ENCODE measurements at places on chromosomes 12 and 14.

DNA sequence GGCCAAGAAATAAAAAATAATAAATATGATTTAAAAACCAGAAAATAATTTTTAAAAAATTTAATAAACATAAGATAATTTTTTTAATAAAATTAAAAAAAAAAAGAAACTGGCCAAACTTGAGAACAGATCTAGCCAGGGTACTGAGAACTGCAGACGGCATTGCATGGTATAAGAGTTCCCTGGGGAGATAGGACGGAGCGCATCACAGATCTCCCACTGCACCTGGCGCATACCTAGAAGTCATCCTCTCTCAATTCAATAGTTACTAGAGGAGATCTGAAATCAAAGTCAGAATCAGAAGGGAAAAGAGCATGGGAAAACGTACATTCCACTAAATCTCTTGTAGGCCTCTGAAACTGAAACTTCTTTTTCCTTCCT lies 58.9 kb upstream of the BCL2L14 start:
- DNase-seq, result no peak

- no peak for DNase-seq
These were observed 10.3 kb downstream of the KRT85 start for GRCh38 chr12:52356762-52357580.

- DNase-seq, result peak; percentile 76
These were observed 43.5 kb downstream of the DNAI7 start for GRCh38 chr12:25151476-25151875.

GRCh38 chr12:57905812-57906475 lies 35.4 kb upstream of the ATP23 start:
- no peak for DNase-seq

GRCh38 chr12:93061473-93062419 lies 132.7 kb upstream of the EEA1 start:
- no peak for DNase-seq

DNA sequence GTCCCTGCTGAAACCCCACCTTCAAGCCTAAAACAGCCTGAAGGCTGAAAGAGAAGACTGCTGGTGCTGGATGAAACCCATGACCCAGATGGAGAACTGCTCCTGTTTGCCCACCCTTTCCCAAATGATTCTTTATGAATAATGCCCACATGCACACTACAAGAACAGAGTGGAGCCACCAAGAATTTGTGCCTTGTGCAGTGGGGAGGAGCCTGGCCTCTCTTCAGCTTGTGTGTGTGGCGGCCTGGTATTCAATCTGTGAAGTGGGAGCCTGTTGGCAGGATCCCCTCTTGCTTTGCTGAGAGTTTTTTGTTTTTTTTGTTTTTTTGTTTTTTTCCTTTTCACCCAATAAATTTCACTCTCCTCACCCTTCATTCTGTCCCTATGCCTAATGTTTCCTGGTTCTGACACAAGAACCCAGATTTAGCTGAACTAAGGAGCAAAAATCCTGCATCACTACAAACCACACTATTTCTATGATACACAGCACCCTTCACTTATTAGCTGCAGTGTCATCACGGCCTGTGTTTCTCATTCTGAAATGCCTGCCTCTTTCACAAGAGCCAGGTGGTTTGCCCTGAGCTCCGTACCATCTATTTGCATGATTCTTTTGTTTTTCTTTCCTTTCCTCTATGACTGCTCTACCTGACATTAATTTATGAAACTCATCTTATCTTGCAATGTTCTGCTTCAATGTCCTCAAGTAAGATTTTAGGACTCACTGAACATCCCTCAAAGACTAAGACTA lies 585.5 kb upstream of the ATXN7L3B start:
- DNase-seq, result no peak

GRCh38 chr12:121404734-121405133 lies 4.8 kb downstream of the RNF34 start:
- DNase-seq, result peak; percentile 30

GRCh38 chr14:89368490-89369477 lies 48.2 kb downstream of the FOXN3 start:
- no peak for DNase-seq

DNA sequence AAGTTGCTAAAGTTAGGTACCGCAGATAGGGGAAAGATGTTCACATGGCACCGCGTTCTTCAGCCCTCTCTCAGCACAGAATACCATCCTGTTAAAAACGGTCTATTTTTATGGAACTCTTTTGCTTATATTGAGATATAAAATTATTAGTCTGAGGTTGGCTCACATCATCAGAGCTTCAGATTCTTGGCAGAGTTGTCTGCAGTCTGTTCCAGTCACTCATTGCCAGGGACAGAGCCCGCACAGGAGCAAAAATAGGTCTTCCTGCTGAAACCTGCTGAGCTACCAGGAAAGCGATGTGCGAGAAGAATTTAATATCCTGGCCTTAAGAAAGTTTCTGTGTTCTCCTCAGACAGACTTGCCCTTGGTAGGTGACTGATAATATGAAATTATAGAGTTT lies 249.8 kb downstream of the VRK1 start:
- no peak for DNase-seq

GRCh38 chr12:15608941-15609340 lies 180.2 kb downstream of the EPS8 start:
- no peak for DNase-seq

DNA sequence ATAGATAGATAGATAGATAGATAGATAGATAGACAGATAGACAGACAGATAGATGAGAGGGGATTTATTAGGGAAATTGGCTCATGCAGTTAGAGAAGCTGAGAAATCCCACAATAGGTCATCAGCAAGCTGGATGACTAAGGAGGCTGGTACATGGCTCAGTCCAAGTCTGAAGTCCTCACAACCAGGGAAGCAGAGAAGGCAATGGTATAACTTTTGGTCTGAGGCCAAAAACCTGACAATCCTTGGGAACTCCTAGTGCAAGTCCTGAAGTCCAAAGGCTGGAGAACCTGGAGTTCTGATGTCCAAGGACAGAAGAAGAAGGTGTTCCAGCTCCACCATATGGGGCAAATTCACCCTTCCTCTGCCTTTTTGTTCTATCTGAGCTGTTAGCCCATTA lies 517.6 kb upstream of the ATP2B1 start:
- no peak for DNase-seq

- no peak for DNase-seq
These were observed 29.2 kb upstream of the DCN start for GRCh38 chr12:91211866-91212265.

DNA sequence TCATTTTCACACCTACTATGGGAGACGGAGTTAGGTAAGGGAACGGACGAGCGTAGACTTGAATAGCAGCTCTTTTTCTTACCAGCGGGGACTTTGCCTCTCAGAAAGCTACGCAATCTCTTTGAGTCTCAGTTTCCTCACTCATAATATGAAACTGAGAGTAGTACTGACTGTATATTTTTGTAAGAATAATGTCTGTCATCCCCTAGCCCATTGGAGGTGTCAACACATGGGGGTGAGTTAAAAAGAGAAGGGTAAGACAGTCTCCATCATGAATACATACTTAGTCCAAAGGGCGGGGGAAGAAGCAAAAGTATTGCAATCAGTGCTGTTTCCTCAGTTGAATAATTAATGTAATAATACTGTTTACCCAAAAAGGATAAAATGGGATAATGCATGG lies 592.2 kb downstream of the NRXN3 start:
- no peak for DNase-seq

DNA sequence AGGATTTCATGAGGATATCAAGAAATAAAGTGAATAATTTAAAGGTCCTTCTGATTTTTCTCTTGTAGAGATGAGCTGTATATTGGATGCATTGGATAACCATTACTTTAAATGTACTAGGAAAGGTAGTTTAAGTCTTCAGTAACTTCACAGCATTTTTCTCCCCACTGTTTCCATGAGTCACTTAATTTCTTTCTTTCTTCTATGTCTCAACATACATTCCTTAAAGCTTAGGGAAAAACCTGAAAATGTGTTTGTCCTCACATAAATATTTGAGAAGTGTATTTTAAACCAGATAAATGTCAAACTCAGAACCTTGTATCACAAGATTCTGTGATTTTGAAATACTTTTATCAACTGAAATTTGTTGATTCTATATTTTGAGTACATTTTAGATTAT lies 1970.2 kb upstream of the FLRT2 start:
- DNase-seq, result no peak

DNA sequence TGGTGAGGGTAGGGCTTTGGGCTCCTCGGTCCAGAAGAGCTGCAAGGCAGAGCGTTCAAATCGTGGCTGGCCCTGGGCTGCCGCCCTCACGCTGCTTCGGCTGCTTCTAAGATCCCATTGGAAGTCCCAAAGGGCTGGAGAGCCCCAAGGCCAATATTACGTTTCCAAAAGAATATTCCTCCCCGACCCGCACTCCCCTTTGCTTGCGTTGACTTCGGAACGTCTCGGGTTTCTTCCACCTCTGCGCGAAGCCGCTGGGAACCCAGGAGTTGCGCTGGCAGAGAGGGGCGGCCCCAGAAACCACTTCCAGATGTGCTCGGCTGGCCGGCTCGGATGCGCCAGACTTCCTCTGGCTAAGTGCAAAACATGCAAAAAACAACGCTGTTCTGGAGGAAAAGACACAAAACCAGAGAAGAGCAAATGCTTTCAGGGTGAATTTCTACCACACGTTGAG lies at the start of gene GLT8D2:
GLT8D2 (minus strand) TSS at position 285 of the 454 bp plus-strand sequence. CDS start 30,539 bp downstream, outside the sequence.
- peak; percentile 52 for DNase-seq

GRCh38 chr14:68979021-68979721 lies at the start of gene ACTN1:
ACTN1 (minus strand) TSS chr14:68979302; CDS start chr14:68979056, 246 bp downstream.
- peak; percentile 98 for DNase-seq

DNA sequence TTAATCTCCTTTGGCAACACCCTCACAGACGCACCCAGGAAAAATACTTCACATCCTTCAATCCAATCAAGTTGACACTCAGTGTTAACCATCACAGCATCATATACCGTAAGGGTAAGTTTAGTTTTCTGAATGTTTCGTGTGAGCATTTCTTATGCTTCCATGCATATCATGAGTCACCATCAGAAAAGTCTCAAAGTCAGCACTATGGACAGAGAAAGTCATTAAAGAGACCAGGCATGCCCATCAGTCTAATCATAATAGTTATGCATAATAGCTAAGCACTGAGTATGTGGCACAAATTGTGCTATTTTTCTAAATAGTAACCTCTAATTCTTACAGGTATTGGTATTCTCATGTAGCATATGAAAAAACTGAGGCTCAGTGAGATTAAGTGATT lies 158.8 kb upstream of the PRMT8 start:
- DNase-seq, result peak; percentile 22

DNA sequence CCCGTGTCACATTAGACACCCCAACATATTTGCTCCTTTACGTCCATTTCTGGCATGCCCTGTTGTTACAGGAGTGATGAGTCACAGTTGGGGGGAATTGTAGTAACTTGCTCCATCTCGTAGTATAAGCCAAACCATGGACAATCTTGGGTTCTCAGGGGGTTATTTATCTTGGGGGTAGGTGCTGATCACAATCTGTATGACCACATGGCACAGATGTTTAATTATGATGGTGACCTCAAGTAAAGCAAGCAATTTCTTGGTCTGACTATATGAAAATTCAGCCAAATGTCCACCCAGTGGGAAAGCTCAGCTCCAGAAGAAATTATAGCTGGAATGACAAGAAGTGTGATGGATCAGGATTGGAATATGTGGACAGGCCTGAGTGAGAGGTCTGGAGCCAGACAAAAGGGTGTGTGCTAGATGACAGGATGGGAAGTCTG lies 32.1 kb upstream of the STON2 start:
- DNase-seq, result peak; percentile 39

DNA sequence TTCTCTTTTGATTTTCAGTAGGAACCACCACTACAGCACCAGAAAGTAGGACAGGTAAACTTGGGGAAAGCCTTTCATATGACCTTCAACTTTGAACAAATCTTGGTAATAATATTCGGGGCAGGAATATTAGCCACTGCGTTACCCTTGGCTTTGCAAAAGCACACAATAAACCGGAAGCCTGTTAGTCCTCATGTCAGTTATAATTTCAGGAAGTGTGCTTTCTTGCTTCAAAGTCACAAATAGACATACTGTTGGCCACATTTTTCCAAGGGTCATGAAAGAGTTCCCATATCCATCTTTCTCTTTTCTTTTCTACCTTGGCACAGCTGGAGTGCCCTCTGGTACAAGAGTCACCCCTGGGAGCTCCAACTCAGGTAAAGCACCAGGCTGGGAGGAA lies 167.2 kb upstream of the CNTN1 start:
- no peak for DNase-seq

- DNase-seq, result no peak
These were observed 18.7 kb downstream of the RASAL1 start for GRCh38 chr12:113116875-113117274.

GRCh38 chr12:2248087-2248900 lies 195.5 kb downstream of the CACNA1C start:
- DNase-seq, result no peak

GRCh38 chr14:90382491-90383125 lies 14.2 kb upstream of the CALM1 start:
- no peak for DNase-seq

DNA sequence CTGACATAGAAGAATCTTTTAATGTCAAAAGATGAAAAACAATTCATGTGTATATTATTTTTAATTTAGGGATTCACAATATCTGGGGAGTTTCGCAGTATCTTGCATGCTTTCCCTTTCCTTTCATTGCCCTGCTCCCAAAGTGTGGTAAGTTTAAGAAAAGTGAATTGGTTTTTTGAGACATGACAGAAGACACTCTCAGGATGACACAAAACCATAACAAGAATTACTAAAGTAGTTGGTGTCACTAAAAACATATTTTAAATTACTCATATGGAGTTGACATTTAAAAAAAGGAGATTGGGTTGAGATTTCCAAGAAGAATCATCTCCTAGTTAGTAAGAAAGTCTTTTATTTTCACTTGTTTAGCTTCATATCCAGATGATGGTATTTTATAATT lies 5.1 kb upstream of the PCNX1 start:
- no peak for DNase-seq

DNA sequence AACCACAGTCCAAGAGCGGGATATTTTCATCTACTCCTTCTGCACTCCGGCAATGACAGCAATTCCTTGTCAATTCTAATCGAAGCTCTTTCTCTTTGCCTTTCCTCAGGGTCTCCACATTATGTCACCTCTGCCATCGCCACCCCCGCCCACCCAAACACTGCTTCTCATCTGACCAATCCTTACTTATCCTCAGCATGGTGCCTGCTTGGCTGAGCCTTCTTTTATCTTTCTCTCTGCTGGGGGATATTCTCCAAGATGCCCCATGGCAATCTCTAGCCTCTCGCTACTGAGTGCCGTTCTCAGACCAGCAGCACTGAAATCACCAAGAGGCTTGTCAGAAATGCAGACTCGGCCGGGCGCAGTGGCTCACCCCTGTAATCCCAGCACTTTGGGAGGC lies 100.6 kb downstream of the PTPRB start:
- no peak for DNase-seq

GRCh38 chr14:100523131-100523842 lies 63.9 kb downstream of the BEGAIN start:
- no peak for DNase-seq

- DNase-seq, result peak; percentile 74
These were observed 74.2 kb upstream of the NAP1L1 start for GRCh38 chr12:76158518-76159321.

DNA sequence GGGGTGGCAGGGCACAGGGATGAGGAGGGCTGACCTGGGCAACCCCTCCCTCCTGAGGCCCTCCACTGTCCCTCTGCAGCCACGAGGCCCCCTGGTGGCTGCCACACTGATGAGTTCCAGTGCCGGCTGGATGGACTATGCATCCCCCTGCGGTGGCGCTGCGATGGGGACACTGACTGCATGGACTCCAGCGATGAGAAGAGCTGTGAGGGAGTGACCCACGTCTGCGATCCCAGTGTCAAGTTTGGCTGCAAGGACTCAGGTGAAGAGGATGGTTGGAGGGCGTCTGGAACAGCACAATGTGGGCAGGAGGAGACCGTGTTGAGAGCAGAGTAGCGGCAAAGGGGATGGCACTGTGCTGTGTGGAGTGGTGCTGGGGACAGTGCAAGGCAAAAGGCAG lies 25.7 kb upstream of the LRP1-AS start:
- no peak for DNase-seq

Data from MCF 10A (cell line).